ENCODE measurements at places on chromosomes 12 and 14.

DNA sequence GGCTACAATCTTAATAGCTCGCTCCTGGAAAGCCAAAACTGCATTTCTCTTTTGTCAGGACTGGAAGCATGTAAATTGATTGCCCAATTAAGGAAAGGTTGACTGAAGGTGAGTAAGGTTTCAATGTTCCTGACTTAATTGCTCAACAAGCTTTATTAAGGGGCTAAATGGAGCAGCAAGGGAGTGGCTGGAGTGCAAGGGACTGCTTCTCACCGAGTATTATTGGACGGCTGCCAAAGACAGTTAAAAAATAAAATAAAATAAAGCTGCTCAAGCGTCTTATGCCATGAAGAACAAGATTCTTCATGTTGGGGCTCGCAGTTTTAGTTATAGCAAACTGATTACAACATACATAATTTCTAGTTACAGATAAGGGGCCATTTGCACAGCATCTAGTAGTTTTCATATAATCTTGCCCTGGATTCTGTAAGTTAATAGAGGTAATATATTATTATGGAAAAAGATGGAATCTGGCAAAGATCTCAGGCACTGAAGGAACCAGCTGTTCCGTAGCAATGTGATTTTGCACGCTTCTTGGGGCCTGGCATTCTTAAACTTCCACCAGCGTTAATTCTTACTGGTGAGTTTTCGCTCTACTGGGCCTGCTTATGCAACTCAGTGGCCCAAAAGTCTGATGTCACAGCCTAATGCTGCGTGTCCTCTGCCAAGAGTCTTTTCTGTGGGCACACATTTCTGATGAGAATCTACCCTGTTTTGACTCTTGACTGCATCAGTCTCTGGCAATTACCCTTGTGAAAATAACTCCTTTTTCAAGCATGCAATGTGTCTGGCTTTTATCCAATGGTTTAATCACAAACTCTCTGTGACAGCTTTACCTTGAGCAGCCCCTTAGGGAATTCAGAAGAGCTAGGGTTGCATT lies 108.5 kb downstream of the SLC38A1 start:
- DNase-seq = peak; percentile 74

DNA sequence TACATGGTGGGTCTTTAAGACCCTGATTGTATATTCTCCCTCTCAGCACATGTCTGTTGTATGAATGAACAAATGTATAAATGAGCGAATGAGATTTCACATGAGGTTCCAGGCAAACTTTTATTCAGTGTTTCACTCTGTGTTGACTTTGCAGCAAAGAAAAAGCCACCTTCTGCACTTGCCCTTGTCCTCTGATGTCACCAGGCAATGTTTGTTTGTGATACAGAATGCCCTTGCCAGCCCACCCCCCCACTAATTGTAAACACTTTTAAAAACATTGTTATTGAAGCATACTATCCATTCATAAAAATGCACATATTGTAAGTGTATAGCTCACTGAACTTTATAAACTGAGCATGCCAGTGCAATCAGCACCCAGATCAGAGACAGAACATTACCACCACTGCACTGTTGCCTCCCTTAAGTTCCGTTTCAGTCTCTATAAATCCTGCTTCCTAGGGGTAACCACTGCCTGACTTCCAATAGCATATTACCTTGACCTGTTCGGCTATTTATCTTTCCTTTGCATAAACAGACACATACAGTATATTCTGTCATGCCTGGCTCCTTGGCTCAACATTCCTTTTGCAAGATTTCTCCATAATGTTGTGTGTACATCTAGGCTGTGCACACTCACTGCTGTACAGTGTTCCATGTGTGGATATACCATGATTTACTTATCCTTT lies 11.3 kb upstream of the LTA4H start:
- DNase-seq = no peak

DNA sequence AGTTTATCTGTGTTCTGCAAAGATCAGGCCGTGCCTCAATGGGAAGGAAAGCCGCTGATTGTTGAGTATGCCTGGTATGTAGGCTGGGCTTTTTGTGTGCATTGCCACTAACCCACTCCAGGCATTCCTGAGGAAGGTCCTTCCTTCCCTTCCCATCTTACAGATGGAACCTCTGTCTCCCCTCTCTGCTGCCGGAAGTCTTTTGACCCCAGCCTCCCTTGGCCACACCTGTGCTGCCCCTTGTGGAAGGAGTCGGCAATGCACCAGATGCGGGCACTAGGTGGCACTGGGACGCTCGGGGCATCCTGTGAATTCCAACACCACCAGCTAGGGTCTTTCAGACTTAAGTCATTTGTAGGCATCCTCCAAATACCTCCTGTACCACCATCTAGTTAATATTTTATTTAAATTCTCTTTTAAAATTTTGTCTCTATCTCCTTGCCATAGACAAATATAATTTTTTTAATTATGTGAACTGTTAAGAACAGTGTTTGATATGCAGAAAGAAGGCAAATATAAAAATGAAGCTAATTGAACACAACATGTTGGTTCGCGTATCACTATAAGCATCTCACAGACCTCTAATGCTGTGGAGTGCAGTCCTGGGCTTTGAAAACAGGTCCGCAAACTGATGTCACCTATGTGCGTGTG lies 99.6 kb downstream of the RIN3 start:
- peak; percentile 14 for DNase-seq

- no peak for DNase-seq
Measured at GRCh38 chr12:53866727-53867126, 71.9 kb upstream of the HOXC13 start.

DNA sequence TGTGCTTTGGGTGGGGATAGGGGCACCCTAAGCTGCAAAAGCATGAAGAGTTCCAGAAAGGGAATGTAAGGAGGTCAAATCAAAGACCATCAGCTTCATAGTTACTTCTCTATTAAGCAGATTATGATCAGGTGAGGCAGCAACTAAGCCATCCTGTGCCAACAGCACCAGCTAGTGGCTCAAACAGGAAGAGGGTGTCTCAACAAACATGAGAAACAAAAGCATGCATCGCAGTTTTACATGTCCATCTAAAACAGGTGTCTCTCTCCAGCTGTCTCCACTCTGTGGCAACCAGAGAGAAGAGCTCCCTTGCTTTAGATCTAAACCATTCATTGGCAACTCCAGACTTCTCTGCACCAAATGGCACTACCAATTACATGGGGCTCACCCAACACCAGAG lies 52.9 kb downstream of the ACTN1 start:
- DNase-seq = no peak

DNA sequence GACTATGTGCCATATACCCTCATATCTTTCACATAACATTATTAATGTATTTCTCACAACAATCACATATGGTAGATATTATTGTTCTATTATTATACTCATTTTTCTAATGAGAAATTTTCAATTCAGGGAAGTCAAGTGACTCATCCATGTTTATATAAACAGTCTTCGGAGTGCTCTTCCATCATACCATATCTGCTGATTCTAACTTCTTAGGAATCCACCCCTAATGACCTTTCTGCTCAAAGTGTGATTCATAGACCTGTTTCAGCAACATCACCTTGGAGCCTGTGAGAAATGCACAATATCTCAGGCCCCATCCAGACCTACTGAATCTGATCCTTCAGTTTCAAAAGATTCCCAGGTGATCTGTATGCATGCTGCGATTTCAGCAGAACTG lies 39.8 kb upstream of the OVCH1 start:
- DNase-seq = no peak

DNA sequence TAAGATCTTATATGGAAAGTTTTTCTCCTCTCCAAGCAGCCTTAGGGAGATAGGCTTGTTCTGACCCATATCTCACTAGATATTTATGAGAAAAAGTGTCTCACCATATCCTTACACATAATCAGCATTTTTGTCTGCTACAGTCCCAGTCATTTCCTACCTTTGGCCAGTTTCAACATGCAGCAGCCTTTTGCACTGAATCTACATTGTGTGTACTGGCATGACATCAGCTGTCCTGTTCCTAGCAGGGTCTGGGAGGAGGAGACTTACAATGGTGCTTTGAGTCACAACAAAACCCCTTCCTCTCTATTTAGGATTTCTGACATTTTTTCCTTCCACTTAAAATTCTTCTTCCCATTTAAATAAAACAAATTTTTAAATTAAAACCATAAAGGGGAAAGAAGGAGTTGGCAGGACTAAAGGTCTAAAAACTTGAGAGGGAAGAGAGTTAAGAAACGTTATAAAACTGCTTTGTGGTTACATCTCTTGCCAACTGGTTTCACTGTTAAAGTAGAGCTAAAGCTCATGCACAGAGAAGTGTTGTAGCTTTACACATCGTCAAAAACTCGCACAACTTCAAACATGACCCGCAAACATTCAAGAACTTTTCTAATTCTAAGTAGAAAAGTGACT lies 53.3 kb upstream of the CERS5 start:
- no peak for DNase-seq

- DNase-seq = no peak
Measured at GRCh38 chr14:21334202-21334906, 49.5 kb downstream of the SUPT16H start.

DNA sequence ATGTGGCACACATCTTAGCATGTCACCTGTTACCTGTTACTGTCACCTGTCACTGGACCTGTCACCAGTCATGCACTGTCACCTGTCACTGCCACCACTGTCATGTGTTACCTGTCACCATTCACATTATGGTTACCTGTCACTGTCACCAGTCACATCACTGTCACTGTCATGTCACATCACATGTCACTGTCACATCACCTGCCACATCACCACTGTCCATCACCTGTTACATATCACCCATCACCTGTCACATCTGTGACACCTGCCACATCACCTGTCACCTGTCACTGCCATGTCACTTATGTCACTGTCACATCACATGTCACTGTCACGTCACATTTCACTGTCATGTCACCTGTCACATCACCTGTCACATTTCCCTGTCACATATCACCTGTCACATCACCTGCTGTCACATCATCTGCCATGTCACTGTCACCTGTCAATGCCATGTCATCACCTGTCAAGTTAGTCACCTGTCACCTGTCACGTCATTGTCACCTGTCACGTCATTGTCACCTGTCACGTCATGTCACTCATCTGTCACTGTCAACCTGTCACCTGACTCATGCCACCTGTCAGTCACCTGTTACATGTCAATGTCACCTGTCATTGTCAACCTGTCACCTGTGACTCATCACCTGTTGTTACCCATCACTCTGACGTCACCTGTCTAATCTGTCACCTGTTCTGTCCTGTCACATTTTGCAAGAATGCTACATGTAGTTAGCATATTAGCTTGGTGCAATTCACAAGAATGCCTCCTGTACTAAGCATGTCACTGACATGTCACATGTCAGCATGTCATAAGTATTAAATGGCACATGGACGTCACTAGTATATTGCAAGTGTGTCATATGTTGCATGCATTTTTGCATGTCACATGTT lies 29.0 kb upstream of the TESC start:
- no peak for DNase-seq

DNA sequence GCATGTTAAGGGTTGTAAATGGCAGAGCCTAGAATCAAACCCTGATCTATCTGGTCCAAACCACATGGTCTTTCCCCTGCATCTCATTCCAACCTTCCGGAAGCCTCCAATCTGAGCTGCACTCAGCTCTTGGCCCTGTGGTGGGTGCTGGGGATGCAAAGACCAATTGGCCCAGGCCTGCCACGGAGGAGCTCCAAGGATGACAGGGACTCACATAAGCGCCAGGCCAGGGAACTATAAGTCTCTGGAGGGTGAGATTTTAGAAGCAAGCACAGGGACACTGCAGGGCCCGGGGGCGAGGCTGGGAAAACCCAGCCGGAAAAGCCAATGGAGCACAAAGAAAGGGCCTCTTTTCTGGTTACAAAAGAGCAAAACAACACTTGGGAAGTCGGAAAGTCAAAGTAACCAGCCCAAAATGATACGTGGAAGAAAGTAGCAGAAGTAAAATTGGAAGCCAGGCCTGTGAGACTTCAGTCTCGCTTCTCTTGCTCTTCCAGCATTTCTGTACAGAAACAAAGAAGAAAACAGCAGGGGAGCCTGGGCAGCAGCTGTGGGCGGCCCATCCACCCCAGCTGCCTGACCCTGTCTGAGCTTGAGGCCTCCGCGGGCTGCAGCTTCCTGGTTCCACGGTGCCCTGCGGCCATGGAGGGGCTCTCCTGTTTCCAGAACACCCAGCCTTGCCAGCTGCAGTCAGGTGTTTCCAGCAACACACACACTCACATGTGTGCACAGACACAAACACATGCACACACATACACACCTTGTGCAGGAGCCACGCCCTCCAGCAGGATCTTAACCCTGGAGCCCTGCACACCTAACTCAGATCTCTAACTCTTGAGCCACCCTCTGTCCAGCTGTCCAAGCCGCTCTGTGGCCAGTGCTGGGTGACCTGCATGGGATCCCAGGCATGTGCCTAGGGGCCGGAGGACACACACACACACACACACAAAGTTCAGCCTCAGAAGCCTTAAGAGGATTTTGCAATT lies 178.2 kb downstream of the BCL11B start:
- no peak for DNase-seq

Data from NCI-H1436 (cell line).